ENCODE measurements at places on chromosomes 11 and 22. TPM values are rescaled to one million over a fixed set of nuclear protein-coding genes. Genes with fewer than 3 reads are reported as not detected.

DNA sequence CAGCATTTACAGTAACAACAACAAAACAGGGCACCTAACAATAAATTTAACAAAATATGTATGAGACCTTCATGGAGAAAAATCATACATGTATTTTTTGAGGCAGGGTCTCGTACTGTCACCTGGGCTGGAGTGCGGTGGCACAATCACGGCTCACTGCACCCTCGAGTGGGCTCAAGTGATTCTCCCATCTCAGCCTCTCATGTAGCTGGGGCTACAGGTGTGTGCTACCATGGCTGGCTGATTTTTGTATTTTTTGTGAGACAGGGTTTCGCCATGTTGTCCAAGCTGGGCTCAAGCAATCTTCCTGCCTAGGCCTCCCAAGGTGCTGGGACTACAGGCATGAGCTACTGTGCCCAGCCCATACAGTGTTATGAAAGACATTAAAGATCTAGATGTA is 278.1 kb downstream of the SWAP70 start:
- H3K27ac ChIP-seq: no peak overlapping the region
- H3K36me3 ChIP-seq: peaks cover 4% of the 10 kb centered on the region
- no peaks in the 10 kb centered on the region for H3K4me1 ChIP-seq
- H3K27me3 ChIP-seq: peaks cover 2% of the 10 kb centered on the region
- H3K4me3 ChIP-seq: no peak overlapping the region
- DNase-seq: no peak

SDF2L1 gene
- polyA plus RNA-seq: 178 TPM

NLRP10 gene
- polyA plus RNA-seq: not detected

- H3K27me3 ChIP-seq: peaks cover 6% of the 10 kb centered on the region
- H3K36me3 ChIP-seq: no peaks in the 10 kb centered on the region
- peaks cover 48% of the 10 kb centered on the region for H3K4me1 ChIP-seq
These were observed 2091.9 kb downstream of the LRRC4C start for GRCh38 chr11:39367534-39367933.
